ENCODE measurements at places on chromosomes 1 and 21.

DNA sequence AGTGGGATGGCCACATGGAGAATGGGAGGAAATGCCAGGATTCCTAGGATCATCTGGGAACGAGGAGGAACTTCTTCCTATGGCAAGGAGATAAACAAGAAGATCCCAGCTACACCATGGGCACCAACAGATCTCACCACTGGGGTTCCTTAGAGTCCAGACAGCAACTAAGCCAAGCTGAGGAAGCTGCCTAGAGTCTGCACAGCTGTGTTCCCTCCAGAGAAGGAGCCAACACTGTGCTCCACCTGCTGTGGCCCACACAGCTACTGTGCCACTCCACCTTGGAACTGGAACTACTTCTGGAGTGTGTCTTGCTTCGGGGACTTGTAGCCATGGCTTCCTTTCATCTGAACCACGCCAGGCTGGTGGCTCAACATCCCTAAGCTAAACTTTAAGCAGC, 6.0 kb downstream of the IFNAR1 start:
- no peak for DNase-seq

DNA sequence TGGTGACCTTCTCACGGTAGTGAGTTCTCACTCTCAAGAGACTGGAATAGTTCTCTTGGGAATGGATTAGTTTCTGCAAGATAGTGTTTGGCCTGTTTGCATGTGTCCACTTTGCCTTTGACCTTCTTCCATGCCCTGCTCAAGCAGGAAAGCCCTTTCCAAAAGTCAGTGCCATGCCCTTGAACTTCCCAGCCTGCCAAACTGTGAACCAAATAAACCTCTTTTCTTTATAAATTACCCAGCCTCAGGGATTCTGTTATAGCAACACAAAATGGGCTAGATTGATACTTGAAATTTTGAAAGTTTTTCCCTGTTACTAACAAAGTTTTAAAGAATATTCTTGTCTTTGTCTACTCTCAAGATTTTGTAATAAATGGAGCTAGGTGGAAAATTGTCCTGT, 139.6 kb downstream of the SLC35F3 start:
- DNase-seq: no peak

- no peak for DNase-seq
These were observed 7.7 kb downstream of the CFAP298 start for GRCh38 chr21:32604464-32604863.

GRCh38 chr1:156089704-156090103, 7.4 kb upstream of the MEX3A start:
- no peak for DNase-seq

DNA sequence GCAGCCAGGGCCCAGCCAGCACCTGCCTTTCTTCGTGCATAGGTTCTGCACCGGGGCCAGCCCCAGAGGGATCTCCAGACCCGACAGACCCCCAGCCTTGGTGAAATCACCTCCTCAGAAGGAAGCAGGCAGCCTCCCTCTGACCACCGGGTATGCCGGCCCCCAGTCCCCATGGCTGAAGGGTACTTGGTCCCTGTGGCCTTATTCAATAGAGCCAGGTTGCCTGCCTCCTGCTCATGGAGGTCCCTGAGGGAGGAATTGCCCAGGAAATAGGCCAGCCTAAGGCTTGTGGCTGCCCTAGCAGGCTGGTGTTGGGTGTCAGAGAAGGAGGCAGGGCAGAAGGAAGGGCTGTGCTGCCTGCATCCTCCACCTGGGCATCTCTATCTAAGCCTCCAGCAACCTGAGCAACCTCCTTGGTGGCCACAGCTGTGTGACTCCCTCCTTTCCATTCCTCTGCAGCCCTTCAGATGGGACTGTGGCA, 338.2 kb upstream of the VAMP3 start:
- no peak for DNase-seq

DNA sequence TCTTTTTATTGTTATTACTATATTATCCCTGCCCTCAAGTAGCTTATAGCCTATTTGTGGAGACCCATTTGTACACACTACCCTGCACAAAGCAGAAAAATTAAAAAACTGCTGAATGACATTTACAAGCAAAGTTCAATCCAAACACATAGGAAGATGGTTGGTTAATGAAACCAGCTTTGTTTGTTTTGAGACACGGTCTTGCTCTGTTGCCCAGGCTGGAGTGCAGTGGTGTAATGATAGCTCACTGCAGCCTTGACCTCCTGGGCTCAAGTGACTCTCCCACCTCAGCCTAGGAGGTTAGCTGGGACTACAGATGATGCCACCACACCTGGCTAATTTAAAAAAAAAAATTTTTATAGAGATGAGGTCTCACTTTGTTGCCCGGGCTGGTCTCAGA, 31.6 kb downstream of the TGFB2 start:
- no peak for DNase-seq

DNA sequence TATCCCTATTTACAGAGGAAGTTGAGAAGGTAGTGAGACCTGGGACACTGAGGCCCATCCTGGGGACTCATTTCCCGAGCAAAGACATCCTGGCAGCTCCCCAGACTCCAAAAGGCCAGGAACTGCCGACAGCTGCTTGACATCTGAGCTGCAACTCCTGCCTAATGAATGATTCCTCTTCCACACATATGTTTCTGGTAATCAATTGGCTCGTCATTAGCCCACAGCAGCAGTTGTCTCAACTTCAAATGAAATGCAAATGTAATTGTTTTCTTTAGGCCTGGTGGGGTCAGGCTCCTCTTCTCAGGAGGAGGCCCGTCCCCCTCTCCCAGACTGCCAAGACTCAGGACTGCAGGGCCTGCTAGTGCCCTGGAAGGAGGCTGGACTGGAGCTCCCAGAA, 61.8 kb upstream of the DISP3 start:
- DNase-seq: no peak

DNA sequence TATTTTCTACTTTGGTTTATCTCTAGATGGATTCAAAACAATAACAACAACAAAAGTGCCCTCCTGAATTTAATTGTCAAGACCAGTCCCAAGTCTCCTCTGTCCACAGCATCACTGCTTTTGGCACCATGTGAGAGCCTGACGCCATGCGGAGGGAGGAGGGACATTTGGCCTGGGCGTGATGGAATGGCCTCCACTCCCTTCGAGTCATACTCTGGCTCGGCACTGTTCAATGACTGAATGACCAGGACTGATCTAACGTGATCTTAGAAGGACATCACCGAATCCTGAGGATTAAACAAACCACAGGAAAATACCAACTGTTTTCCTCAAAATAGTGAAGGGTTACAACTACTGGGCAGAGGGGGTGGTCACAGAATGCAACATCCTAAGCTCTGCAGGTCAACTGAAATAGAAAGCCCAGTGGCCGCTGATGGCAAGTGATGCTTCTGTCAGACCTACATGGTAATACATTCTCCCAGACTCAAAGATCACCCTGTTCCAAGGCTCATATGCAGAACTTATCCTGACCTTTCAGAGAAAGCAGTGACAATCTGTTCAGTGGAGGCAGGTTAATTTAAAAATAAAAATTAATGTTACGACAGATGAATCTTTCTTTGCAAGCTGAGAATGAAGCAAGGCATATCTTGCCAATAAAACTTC, 19.1 kb downstream of the SRSF4 start:
- DNase-seq: no peak

GRCh38 chr1:228139406-228139930, 611 bp upstream of the GUK1 start:
- DNase-seq: no peak

DNA sequence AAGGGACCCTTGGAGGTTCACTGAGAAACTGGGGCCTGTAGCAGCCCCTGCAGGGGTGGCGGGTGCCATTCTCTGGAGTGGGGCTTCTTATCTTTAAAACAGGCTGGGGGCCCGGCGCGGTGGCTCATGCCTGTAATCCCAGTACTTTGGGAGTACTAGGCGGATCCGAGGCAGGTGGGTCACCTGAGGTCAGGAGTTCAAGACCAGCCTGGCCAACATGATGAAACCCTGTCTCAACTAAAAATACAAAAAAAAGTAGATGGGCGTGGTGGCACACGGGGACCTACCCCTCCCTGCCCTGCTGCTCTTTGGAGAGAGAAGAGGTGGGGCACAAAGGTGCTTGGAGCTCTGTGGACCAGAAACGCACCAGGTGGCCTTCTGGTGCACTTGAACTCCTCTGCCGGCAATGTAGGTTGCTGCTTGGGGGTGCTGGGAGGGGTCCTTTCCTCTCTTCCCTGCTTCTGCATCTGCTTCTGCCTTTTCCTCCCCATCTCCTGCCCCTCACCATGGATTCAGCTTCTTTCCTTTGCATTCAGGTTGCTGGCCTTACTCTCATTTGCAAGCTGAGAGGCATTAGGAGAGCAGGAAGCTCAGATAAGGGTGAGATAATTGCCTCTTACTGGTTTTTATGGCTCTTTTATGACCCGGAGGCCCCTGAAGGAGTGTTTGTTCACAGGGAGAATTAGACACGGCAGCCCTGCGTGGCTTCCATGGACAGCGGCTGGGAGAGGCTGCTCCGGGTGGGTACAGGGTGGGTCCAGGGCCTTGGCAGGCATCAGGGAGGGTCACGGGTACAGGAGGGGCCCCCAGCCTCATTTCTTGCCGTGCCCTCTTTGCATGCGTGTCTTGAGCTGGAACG, 57.4 kb downstream of the ARHGEF10L start:
- DNase-seq: no peak

GRCh38 chr1:26317612-26318337, at the start of gene CD52:
CD52 (plus strand) TSS chr1:26317958; CDS start chr1:26318018, 60 bp downstream.
- peak; percentile 63 for DNase-seq

GRCh38 chr1:3127738-3128137, 58.7 kb downstream of the PRDM16 start:
- no peak for DNase-seq

GRCh38 chr1:41051022-41051421, 29.5 kb upstream of the SLFNL1 start:
- no peak for DNase-seq

GRCh38 chr1:57157818-57158603, 192.2 kb upstream of the C8B start:
- no peak for DNase-seq

DNA sequence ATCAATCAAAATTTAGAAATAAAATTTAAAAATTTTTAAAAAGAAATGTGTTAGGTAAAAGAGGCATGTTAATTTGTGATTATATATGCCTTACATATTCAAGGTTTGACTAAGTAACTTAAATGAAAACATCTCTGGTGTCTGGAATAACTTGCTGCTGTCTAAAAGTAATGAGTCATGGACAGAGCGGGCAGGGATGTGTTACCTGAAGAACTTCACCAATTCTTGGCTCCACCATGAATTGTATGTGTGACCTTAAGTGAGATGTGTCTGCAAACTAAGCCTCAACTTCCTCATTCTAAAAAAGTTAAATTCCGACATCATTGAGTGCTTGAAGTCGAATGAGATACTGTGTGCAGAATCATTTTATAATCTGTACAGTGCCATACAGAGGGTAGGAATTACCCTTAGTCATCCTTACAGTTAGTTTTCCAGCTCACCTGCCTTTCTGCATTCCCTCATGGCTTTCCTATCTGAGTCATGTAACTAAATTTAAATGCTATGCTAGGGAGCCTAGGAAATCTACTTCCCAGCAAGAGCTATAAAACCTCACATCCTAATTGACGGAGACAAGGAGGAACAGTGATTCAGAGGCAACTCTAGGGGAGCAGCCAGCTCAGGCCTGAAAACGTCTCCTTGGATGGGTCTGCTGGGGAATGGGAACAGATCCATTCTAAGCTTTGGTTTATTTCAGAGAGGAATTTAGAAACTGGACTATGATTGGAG, 100.7 kb upstream of the TSPAN2 start:
- DNase-seq: no peak

DNA sequence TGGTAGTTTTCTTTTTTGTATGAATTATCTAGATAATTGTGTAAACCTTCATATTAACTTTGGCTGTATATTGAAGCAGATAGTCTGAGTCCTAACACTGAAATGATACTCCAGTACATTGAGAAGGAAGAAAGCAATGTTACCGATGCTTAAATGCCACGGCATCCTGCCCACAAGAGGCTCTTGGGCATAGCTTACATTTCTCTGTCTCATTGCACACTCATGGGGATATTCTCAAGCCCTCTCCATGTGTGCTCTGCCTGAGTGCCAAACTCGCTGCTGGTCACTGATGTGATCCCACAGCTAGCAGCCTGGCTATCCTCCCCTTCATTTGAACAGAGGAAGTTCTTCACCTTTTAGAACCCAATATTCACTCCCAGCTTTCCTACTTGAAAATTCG, 179.4 kb downstream of the TGFB2 start:
- no peak for DNase-seq

DNA sequence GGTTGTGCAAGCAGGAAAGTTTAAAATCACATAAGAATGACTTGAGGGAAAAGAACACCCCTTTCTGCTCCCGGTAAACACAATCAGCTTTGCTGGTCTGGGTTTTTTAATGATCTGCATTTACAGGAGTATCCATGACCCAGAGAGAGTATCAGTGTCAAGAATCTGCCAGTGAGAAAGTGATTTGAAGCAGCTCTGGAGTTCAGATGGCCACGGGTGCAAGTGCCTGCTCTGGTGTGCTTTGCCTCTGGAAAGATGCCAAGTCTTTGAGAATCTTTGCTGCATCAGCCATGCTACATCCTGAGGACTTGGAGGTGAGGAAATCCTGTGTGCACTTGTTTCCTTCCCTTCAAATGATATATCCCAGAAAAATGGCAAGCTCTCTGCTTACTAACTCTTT, 18.6 kb upstream of the MYSM1 start:
- DNase-seq: no peak

DNA sequence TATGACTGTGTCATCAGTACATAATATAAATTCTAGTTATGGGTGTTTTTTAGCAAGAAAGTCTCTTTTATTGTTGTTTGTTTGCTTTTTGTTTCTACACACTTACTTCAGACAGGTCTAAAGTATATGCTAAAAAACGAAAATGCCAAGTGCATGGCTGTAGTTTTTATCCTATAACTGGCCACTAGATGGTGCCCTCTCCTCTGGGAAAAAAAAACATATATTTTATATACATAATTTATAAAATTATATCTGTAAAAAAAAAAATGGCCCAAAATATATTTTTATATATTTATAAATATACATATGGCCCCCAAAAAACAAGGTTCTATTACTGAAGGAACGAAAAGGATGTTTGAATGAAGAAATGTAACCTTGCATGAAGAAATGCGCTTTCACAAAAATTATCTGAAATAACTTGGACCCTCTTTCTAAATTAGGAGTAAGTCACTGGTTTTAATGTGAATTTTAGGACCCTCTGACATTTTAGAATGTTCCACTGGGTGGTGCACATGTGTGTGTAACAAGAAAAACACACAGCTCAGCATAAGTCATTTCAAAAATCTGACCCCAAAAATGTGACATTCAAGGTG, 93.5 kb downstream of the TTLL7 start:
- DNase-seq: peak; percentile 8

- DNase-seq: no peak
These were observed 85.0 kb downstream of the UROD start for GRCh38 chr1:45097079-45097478.

DNA sequence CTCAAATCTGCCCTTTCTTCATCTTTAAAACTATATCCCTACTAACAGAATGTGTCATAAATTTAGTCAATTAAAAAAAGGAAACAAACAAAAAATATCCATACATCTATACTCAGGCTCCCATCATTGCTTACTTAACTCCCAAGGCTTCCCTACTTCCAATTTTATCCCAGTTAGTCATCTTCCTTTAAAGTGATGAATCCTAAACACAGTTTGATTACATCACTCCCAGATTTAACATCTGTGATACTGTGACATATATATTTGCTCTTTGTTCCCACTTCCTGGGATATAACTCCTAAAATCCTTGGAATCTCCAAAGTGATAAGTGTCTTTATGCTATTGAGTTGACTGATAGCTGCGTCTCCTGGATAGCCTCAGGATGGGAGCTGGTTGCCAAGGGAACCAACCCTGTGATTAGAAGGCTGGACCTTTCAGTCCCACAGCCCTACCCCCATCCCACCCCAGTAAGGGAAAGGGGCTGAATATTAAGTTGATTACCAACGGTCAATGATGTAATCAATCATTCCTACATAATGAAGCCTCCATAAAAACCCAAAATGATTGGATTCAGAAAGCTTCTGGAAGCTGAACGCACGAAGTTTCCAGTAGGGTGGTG, 21.6 kb downstream of the GLMN start:
- no peak for DNase-seq

All from GM06990 (cell line).